ENCODE measurements at places on chromosomes 2 and 18. TPM values are rescaled to one million over a fixed set of nuclear protein-coding genes. Genes with fewer than 3 reads are reported as not detected.

The CLEC4F gene
- not detected for total RNA-seq

The CCNYL1 gene
- total RNA-seq, result 13.1 TPM

The RAB6C gene
- not detected for total RNA-seq

- no peaks in the 10 kb centered on the region for H3K4me1 ChIP-seq
- DNase-seq, result no peak
- H3K36me3 ChIP-seq, result no peaks in the 10 kb centered on the region
These were observed 58.9 kb upstream of the THUMPD2 start for GRCh38 chr2:39837856-39838453.

DNA sequence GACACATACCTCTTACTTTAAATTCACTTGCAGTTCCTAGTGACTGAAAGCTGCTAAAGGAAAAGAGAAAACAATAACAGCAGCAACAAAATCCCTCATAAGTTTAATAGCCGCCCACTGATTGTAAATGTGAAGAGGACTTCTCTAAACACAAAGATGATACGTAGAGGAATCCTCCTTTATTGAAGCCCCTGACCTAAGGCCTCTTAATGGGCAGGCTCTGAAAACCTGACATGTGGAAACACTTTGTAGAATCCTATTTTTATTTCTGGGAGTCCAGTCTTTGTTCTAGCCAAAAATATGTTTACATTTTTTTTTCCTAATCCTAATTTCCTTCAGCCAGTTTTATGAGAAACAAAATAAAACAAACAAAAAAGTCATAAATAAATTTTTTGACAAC lies 1277.7 kb upstream of the CELF4 start:
- H3K4me3 ChIP-seq, result no peak overlapping the region
- no peak for DNase-seq
- H3K27ac ChIP-seq, result no peak overlapping the region
- no peaks in the 10 kb centered on the region for H3K36me3 ChIP-seq
- H3K4me1 ChIP-seq, result no peaks in the 10 kb centered on the region
- H3K27me3 ChIP-seq, result no peaks in the 10 kb centered on the region

DNA sequence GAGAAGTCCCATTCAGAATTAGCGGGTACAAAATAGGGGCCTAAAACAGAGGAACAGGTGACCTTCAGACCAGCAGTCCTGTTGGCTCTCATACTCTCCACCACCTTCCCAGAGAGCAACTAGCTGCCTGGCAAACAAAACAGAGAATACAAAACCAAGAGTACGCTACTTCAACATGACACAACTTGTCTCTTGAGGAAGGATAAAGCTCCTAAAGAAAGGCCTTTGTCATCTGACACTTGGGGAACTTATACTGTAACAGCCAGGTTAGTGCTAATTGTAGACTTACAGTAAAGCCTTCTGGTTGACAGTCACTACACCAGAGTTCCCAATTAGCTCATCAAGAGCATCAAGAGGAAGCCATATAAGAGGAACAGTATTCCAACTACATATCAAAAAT lies 282.1 kb upstream of the NT5C1B start:
- no peaks in the 10 kb centered on the region for H3K36me3 ChIP-seq
- no peak overlapping the region for H3K27ac ChIP-seq
- no peaks in the 10 kb centered on the region for H3K4me1 ChIP-seq
- no peaks in the 10 kb centered on the region for H3K27me3 ChIP-seq
- no peak overlapping the region for H3K4me3 ChIP-seq

- DNase-seq, result no peak
- H3K36me3 ChIP-seq, result peaks cover 81% of the 10 kb centered on the region
- H3K27ac ChIP-seq, result peak overlapping the region; percentile 96
- no peaks in the 10 kb centered on the region for H3K27me3 ChIP-seq
These were observed 10.9 kb downstream of the WIPF1 start for GRCh38 chr2:174586418-174587295.

- peak overlapping the region; percentile 51 for H3K4me3 ChIP-seq
- no peak for DNase-seq
- no peak overlapping the region for H3K27ac ChIP-seq
These were observed 14.7 kb downstream of the CUL3 start for GRCh38 chr2:224570328-224570993.

GRCh38 chr2:238358769-238359168 lies 38.5 kb downstream of the TRAF3IP1 start:
- no peak overlapping the region for H3K27ac ChIP-seq
- no peaks in the 10 kb centered on the region for H3K4me1 ChIP-seq
- no peak overlapping the region for H3K4me3 ChIP-seq

DNA sequence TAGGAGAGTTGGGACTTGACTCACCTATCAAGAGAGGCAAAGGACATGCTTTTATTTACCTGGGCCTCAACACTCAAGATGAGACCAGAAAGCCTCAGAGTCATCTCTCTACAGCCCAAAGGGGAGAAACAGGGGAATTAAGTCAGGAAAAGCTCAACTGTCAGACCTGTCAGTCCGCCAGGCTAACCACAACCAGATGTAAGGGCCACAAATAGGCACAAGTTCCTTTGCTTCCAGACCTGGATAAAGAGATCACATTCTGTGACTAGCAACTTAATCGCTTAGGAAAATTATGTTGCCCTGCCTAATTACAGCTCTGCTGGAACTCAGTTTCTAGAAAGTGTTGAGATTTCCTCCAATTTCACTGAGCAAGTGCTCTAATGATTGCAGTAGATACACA lies 67.9 kb downstream of the ANKRD44 start:
- DNase-seq, result no peak
- peak overlapping the region; percentile 37 for H3K4me3 ChIP-seq
- H3K27ac ChIP-seq, result peak overlapping the region; percentile 83
- H3K4me1 ChIP-seq, result peaks cover 88% of the 10 kb centered on the region
- no peaks in the 10 kb centered on the region for H3K27me3 ChIP-seq

DNA sequence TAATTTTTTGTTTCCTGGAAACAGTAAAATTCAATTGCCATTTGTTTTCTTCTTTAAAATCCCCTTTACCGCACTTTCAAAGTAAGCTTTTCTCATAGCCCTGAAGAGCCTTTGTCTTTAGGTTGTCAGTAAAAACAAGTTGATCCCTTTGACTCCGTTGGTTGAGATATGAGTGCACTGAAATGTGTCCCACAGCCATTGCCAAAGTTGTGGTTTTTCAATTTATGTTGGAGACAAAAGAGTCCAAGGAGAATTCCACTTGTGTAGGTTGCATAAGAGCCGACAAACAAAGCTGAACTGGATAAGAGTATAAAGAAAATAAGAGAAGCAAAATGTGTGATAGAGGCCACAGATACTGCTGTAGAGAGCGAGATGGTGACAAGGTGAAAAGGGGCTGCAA lies 26.1 kb upstream of the HNMT start:
- H3K4me1 ChIP-seq, result no peaks in the 10 kb centered on the region
- H3K36me3 ChIP-seq, result no peaks in the 10 kb centered on the region
- H3K27ac ChIP-seq, result no peak overlapping the region
- H3K27me3 ChIP-seq, result no peaks in the 10 kb centered on the region
- no peak for DNase-seq

DNA sequence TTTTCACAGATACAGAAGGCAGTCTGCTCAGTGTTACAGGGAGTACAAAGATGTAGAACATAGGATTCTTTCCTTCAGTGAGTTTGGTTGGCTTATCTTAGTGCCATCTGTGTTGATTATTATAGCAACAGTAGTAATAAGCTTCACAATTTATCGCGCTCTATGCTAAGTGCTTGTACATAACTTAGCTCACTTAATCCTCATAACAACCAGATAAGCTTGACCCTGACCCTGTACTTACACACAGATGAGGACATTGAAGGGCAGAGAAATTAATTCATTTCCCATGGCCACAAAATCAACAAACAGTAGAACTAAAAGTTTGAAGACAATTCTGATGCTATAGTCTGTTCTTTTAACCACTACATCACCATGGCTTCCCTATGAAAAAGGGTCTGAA lies 121.8 kb downstream of the SPHKAP start:
- DNase-seq, result no peak
- H3K36me3 ChIP-seq, result no peaks in the 10 kb centered on the region
- no peak overlapping the region for H3K4me3 ChIP-seq

DNA sequence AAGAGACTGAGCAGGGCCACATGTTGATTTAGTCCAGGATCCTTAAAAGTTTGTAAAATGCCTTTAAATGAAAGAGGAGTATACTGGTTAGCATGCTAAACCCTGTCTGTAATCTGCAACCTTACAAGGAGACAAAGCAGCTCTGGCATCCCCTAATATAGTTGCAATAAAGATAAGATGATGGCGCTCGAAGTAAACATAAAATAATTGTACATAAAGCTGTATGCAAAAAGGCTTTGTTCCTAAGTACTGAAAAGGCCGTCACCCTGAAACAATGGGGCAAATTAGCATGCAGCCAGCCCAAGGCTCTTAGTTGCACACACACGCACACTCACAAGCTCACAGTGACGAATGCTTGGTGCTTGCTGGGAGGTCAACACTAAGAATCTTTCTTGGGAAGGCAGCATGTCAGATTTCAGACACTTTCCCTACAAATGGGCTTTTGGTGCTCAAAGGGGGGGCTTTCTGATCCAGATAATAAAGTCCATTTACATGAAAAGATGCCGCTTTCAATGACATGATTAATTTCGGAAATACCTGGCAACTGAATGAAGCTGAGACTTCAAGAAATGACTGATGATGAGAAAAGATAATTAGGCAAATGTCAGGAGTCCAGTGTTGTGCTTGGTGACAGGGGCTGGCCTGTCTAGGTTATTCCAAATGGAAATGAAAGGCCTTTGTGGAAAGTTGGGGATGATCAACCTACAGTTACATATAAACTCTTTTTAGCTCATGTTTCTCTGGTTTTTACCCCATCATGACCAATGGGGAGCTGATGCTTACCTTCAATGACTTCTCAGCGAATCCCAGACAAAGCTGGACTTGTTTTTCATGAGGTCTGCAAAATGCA lies 370.3 kb downstream of the MEIS1 start:
- no peaks in the 10 kb centered on the region for H3K27me3 ChIP-seq
- no peaks in the 10 kb centered on the region for H3K4me1 ChIP-seq
- H3K36me3 ChIP-seq, result no peaks in the 10 kb centered on the region
- no peak for DNase-seq
- H3K27ac ChIP-seq, result no peak overlapping the region

- no peak overlapping the region for H3K27ac ChIP-seq
- no peaks in the 10 kb centered on the region for H3K4me1 ChIP-seq
- no peaks in the 10 kb centered on the region for H3K27me3 ChIP-seq
- no peak for DNase-seq
- no peaks in the 10 kb centered on the region for H3K36me3 ChIP-seq
These were observed 930.2 kb upstream of the LRRTM1 start for GRCh38 chr2:81234711-81235110.

DNA sequence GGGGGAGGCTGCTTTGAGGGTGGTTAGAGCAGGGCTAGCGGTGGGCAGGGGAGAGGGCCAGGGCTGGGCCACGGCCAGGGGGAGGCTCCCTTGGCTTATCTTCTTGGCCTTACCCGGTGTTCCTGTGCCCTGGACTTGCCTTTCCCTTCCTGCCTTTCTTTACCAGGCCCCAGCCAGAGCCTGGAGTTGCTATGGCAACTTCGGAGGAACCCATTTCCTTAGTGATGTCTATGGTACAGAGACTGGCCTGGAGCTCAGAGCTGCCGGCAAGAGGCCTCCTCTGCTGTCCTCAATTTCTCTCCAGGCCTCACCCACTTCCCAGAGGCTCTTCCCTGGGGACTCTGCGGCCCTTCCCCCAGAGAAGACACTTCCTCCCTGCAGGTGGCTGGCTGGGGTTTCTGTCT lies 11.5 kb downstream of the SPEG start:
- peaks cover 10% of the 10 kb centered on the region for H3K4me1 ChIP-seq
- no peaks in the 10 kb centered on the region for H3K36me3 ChIP-seq
- DNase-seq, result no peak
- no peak overlapping the region for H3K4me3 ChIP-seq
- H3K27me3 ChIP-seq, result peaks cover 1% of the 10 kb centered on the region

DNA sequence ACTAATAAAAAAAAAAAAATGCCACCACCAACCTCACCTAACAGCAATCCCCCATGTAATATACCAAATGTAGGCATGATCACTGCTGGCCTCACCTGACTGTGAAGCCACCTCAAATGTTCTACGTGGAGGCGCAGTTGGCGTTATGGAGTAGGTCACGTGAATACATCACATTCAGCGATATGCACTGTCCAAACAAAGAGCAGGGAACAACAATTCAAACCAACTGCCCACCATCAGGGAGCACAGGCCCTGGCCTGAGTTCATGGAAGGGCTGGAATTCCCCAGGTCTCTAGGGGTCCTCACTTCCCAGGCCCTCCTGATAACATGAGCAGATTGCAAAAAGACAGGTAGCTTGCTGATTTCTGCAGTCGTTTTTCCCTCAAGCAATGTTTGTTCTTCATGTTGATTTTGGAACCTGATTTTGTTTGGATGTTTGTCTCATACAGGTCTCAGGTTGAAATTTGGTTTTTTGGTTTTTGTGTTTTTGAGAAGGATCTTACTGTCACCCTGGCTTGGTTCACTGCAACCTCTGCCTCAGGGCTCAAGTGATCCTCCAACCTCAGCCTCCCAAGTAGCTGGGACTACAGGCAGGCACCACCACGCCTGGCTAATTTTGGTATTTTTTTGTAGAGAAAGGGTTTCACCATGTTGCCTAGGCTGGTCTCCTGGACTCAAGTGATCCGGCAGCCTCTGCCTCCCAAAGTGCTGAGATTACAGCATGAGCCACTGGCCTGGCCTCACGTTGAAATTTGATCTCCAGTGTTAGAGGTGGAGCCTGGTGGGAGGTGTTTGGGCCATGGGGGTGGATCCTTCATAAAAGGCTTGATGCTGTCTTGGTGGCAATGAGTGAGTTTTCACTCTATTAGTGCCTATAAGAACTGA lies 15.5 kb downstream of the TBC1D8 start:
- H3K4me1 ChIP-seq, result no peaks in the 10 kb centered on the region
- H3K27ac ChIP-seq, result no peak overlapping the region
- H3K4me3 ChIP-seq, result no peak overlapping the region
- peaks cover 2% of the 10 kb centered on the region for H3K27me3 ChIP-seq

DNA sequence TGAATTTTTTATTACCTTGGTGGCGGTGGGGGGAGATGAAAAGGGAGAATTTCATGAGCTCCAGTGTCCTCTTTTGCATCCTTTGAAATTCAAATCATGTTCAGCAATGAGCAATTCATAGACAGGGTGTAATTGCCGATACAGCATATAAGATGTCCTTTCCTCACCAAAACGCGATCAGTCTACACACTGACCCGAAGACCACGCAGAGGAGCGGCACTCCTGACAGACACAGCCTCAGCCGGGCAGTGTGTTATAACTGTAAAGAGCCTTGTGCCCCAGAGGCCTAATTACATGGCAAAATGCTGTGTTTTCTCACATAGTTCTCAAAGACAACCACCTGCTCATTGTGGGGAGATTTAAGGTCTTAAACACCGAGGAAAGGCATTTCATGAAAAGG lies 38.4 kb upstream of the APCDD1 start:
- H3K4me3 ChIP-seq, result no peak overlapping the region
- H3K36me3 ChIP-seq, result no peaks in the 10 kb centered on the region
- no peaks in the 10 kb centered on the region for H3K27me3 ChIP-seq

- H3K4me1 ChIP-seq, result no peaks in the 10 kb centered on the region
- no peaks in the 10 kb centered on the region for H3K36me3 ChIP-seq
- H3K27ac ChIP-seq, result no peak overlapping the region
These were observed 2.3 kb upstream of the ARHGEF33 start for GRCh38 chr2:38887347-38887746.

DNA sequence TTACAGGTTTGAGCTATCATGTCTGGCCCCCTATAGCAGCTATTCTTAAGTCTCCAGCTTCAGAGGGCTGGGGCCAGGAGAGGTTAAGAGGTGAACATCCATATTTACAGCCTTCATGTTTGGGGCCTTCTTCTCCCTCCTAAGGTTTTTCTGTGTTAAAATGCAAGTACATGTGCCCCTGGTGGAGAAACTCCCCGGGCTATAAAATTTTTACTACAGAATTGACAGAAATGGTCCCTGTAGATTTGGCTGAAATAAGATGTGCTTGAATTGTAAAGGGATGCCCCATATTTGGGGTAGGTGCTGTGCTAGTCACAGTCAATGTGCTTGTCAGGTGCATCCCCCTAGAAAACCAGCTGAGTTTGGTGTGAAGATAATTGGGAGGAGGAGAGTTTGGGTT lies 263.3 kb upstream of the CXCR4 start:
- H3K27me3 ChIP-seq, result no peaks in the 10 kb centered on the region
- DNase-seq, result no peak
- peak overlapping the region; percentile 74 for H3K27ac ChIP-seq
- peaks cover 46% of the 10 kb centered on the region for H3K4me1 ChIP-seq
- H3K36me3 ChIP-seq, result no peaks in the 10 kb centered on the region
